ENCODE measurements at places on chromosomes 3 and 15. TPM values are rescaled to one million over a fixed set of nuclear protein-coding genes. Genes with fewer than 3 reads are reported as not detected.

- no peak for DNase-seq
These were observed 83.6 kb upstream of the TSEN2 start for GRCh38 chr3:12400616-12401194.

GRCh38 chr3:126782536-126782935 is 78.5 kb downstream of the CHCHD6 start:
- DNase-seq = no peak

GRCh38 chr15:89123181-89123525 is 34.9 kb downstream of the ABHD2 start:
- DNase-seq = no peak

- DNase-seq = no peak
These were observed 18.7 kb upstream of the PLXNA1 start for GRCh38 chr3:126964261-126964660.

- no peak for DNase-seq
These were observed 36.5 kb upstream of the CBLB start for GRCh38 chr3:105905328-105905727.

DNA sequence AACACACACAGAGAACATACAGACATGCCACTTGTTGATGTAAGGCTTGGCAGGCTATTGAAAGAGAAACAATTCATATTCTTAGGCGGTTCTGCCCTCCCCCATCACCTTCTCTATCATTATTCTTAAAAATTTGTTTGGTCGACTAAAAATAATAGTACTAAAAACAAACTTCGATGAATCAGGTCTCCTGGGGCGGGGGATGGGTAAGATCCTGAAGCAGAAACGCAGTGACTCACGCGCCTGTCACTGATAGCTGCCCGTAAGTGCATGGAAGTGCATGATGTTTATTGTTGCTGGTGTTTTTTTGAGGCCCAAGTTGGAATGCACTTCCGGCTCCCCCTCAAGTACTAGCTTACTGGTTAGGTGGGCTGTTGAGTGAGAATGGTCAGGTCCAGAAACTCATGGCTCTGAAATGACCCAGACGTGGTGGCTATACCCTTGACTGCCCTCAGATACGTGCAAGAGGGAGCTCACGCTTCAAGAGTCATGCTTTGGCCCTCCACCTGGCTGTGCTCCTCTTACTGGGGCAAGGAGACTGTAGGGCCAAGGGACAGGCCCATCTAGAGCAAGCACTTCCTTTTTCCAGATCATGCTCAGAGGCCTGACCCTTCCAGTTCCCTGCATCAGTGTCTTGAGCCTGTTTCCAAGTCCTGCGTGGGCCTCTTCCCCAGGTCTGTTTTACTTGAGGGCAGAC is 10.9 kb downstream of the SMAD3 start:
- no peak for DNase-seq

The ARRDC4 gene
- total RNA-seq = 36.7 TPM

The THPO gene
- 0.32 TPM for total RNA-seq
